Mesenchymal stem cell (in vitro differentiated cells and primary cell): ENCODE measurements at places on chromosomes 5 and 9.
A peak's percentile ranks its signal among the peaks of the same experiment; 100 is the strongest.

DNA sequence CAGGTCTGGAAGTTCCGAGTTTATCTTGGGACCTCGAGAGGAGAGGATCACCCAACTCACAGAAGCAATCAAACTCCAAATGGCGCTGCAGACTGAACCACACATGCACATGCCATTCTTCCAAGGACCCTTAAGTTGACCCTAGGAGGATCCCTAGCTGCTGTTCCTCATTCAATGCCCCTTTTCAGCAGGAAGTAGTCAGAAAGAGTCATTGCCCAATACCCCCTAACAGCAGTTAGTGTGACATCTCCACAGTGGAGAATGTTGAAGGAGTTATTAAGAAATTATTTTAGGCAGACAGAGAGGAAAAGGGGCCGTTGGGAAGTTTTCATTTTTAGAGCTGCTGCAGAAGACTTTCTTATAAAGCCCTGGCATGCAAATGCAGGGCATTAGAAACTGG, 229.9 kb upstream of the DAB2 start:
- H3K36me3 ChIP-seq, result no peaks in the 10 kb centered on the region
- DNase-seq, result no peak
- H3K27ac ChIP-seq, result no peak overlapping the region
- H3K27me3 ChIP-seq, result no peaks in the 10 kb centered on the region
- no peak overlapping the region for H3K4me3 ChIP-seq
- no peaks in the 10 kb centered on the region for H3K4me1 ChIP-seq

GRCh38 chr5:54275361-54275760, 35.0 kb downstream of the ARL15 start:
- H3K4me1 ChIP-seq, result peaks cover 12% of the 10 kb centered on the region
- H3K4me3 ChIP-seq, result no peak overlapping the region
- DNase-seq, result no peak
- H3K36me3 ChIP-seq, result no peaks in the 10 kb centered on the region

DNA sequence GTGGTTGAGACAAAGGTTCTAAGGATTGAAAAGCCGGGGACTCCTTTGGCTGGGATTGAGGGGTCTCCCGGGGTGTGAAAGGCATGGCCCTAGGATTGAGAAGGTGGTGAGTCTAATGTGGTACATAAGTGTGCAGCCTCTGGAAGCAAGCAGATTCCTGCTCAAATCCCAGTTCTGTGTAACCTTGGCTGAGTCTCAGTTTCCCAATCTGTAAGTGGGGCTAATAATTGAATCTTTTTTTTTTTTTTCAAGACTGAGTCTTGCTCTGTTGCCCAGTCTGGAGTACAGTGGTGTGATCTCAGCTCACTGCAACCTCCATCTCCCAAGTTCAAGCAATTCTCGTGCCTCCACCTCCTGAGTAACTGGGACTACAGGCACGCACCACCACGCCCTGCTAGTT, 5.9 kb downstream of the SH2D3C start:
- peaks cover 18% of the 10 kb centered on the region for H3K4me1 ChIP-seq
- no peak overlapping the region for H3K27ac ChIP-seq
- no peak for DNase-seq
- H3K36me3 ChIP-seq, result no peaks in the 10 kb centered on the region
- peaks cover 43% of the 10 kb centered on the region for H3K27me3 ChIP-seq
- no peak overlapping the region for H3K4me3 ChIP-seq

DNA sequence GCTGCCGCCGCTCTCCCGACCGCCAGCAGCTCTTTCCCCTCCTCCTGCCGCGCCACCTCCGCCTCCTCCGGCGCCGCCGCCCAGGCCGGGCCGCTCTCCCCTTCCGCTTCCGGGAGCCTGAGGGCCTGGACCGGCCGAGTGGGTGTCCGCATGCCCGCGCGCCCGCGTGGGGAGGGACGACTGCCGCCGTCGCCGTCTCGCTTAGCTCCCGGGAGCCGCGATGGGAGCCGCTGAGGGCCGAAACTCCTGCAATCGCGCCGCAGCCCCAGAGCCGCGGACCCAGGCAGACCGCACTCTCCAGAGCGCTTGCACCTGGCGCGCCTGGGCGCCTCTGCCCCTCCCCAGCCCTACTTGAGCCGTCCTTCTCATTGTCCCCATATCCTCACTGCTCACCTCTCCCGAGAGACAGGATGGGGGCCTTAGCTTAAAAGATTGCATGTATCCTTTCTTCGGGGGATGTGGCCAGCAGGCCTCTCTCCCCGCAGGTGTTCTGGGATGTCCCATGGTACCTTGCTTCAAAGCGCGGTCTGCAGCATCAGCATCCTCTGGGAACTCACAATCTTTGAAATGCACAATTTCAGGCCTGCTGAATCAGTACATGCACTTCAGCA, at the start of gene ZDHHC21:
Gene ZDHHC21 (minus strand): TSS at position 182 of the 611 bp plus-strand sequence. CDS start 19,092 bp downstream, outside the sequence.
- peaks cover 16% of the 10 kb centered on the region for H3K27me3 ChIP-seq
- DNase-seq, result peak; percentile 44
- H3K4me3 ChIP-seq, result peak within 1 kb of the TSS; percentile 94
- H3K36me3 ChIP-seq, result peaks cover 15% of the 10 kb centered on the region
- H3K4me1 ChIP-seq, result peaks cover 3% of the 10 kb centered on the region

GRCh38 chr5:139765409-139766217, 30.0 kb upstream of the PSD2 start:
- peaks cover 49% of the 10 kb centered on the region for H3K4me1 ChIP-seq
- H3K27me3 ChIP-seq, result peaks cover 25% of the 10 kb centered on the region
- peak overlapping the region; percentile 81 for H3K4me3 ChIP-seq
- no peaks in the 10 kb centered on the region for H3K36me3 ChIP-seq
- peak; percentile 80 for DNase-seq

DNA sequence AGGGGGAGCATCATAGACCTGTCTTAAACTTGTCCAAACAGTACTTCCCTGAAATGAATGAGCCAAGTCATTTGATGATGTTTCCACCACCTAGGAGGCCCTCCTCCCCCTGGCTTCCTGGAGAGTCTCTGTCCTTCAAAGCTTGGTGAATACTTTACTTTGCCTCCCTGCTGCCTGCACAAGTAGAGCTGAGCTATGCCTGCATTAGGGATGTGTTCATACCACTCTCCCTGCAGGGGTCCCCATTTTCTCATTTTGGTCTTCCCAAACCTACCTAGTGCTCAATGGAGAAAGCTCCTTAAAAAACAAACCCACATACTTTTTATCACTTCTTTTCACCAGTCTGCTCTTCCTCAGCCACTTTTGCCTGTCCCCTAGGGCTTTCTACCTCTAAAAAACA, 7.7 kb downstream of the CCNI2 start:
- no peak overlapping the region for H3K4me3 ChIP-seq
- H3K4me1 ChIP-seq, result peaks cover 7% of the 10 kb centered on the region
- DNase-seq, result peak; percentile 37
- H3K27ac ChIP-seq, result no peak overlapping the region

DNA sequence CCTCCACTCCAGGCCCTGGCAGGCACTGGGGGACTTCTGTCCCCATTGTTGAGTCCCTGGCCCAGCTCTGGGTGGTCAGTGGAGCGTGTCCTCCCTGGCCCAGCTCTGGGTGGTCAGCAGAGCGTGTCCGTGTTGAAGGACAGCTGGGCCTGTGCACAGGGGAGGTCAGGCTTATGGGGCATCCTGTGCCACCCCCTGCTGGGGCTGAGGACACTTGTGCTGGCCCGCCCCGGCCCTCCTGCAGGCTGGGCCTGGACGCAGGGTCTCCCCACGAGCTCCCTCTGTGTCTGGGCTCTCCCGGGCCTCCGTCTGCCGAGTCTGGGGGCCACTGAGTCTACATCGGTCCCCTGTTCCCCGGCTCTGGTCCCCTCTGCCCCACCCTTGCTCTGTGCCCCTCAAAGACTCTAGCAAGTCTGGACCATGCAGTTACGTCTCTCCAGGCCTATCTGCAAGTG, 11.5 kb upstream of the CLIC3 start:
- H3K4me1 ChIP-seq, result peaks cover 25% of the 10 kb centered on the region
- H3K27ac ChIP-seq, result no peak overlapping the region
- no peak overlapping the region for H3K4me3 ChIP-seq
- H3K27me3 ChIP-seq, result no peaks in the 10 kb centered on the region
- DNase-seq, result no peak

GRCh38 chr9:76817489-76817888, 53.3 kb downstream of the PCA3 start:
- H3K27ac ChIP-seq, result peak overlapping the region; percentile 10
- H3K4me1 ChIP-seq, result peaks cover 3% of the 10 kb centered on the region
- H3K36me3 ChIP-seq, result peaks cover 4% of the 10 kb centered on the region

DNA sequence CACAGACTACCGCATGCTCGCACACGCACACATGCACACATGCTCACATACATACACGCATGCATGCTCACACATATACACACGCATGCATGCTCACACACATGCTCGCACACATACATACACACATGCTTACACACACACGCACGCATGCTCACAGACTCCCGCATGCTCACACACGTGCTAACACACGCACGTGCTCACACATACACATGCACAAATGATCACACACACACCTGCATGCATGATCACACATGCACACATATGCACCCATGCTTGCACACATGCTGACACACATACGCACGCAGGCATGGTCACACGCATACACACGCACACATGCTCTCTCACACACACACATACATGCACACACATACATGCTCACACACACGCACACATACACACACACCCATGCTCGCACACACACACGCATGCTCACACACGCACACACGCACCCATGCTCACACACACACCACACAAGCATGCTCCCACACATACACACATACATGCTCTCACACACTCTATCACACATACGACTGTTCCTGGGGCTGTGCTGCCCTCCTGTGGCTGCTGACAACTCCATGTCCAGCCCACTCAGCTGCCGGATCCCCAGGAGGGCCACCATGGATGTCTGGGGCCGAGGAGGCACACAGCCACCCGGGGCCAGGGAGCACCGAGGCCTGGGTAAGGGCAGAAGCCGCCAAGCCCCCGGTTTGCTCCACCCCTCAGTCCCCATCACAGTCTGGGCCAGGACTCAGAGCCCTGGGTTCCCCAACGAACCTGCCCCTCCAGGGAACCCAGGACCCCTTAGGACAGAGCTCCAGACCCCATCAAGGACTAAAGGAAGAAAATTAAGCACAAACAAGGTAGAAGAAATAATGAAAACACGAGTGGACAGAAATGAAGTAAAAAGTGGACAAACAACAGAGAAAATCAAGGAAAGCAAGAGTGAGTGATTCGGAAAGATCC, 31.4 kb upstream of the EGFL7 start:
- H3K27me3 ChIP-seq, result peaks cover 45% of the 10 kb centered on the region
- H3K27ac ChIP-seq, result no peak overlapping the region
- no peaks in the 10 kb centered on the region for H3K36me3 ChIP-seq
- peaks cover 9% of the 10 kb centered on the region for H3K4me1 ChIP-seq
- H3K4me3 ChIP-seq, result no peak overlapping the region

GRCh38 chr9:27176971-27177370, 67.9 kb downstream of the TEK start:
- no peaks in the 10 kb centered on the region for H3K4me1 ChIP-seq
- H3K36me3 ChIP-seq, result no peaks in the 10 kb centered on the region
- no peak overlapping the region for H3K27ac ChIP-seq
- H3K4me3 ChIP-seq, result no peak overlapping the region

- H3K27me3 ChIP-seq, result no peaks in the 10 kb centered on the region
- DNase-seq, result no peak
- no peak overlapping the region for H3K4me3 ChIP-seq
- H3K27ac ChIP-seq, result no peak overlapping the region
- H3K4me1 ChIP-seq, result no peaks in the 10 kb centered on the region
Measured at GRCh38 chr9:123725389-123725788, 204.5 kb downstream of the DENND1A start.

- DNase-seq, result no peak
- no peaks in the 10 kb centered on the region for H3K4me1 ChIP-seq
- no peak overlapping the region for H3K27ac ChIP-seq
- no peaks in the 10 kb centered on the region for H3K36me3 ChIP-seq
- H3K4me3 ChIP-seq, result no peak overlapping the region
Measured at GRCh38 chr9:34465468-34465867, 6.9 kb downstream of the DNAI1 start.

GRCh38 chr5:51651889-51652288, 268.6 kb downstream of the ISL1 start:
- H3K36me3 ChIP-seq, result no peaks in the 10 kb centered on the region
- peak; percentile 49 for DNase-seq
- H3K4me1 ChIP-seq, result no peaks in the 10 kb centered on the region
- no peak overlapping the region for H3K27ac ChIP-seq
- no peaks in the 10 kb centered on the region for H3K27me3 ChIP-seq

- no peak overlapping the region for H3K4me3 ChIP-seq
- no peak overlapping the region for H3K27ac ChIP-seq
- H3K4me1 ChIP-seq, result no peaks in the 10 kb centered on the region
- DNase-seq, result no peak
- H3K36me3 ChIP-seq, result no peaks in the 10 kb centered on the region
Measured at GRCh38 chr5:6565492-6565891, 67.4 kb downstream of the NSUN2 start.

GRCh38 chr9:27333241-27334052, 36.5 kb upstream of the EQTN start:
- no peaks in the 10 kb centered on the region for H3K36me3 ChIP-seq
- DNase-seq, result peak; percentile 78
- H3K4me1 ChIP-seq, result no peaks in the 10 kb centered on the region
- H3K4me3 ChIP-seq, result no peak overlapping the region

- no peak overlapping the region for H3K27ac ChIP-seq
- DNase-seq, result no peak
- H3K27me3 ChIP-seq, result no peaks in the 10 kb centered on the region
- no peaks in the 10 kb centered on the region for H3K4me1 ChIP-seq
- no peaks in the 10 kb centered on the region for H3K36me3 ChIP-seq
Measured at GRCh38 chr5:112388739-112389138, 30.3 kb downstream of the EPB41L4A start.

- no peak overlapping the region for H3K27ac ChIP-seq
- no peak for DNase-seq
- peaks cover 7% of the 10 kb centered on the region for H3K27me3 ChIP-seq
- H3K36me3 ChIP-seq, result no peaks in the 10 kb centered on the region
- H3K4me1 ChIP-seq, result peaks cover 10% of the 10 kb centered on the region
Measured at GRCh38 chr9:37407468-37407867, 15.0 kb upstream of the GRHPR start.

DNA sequence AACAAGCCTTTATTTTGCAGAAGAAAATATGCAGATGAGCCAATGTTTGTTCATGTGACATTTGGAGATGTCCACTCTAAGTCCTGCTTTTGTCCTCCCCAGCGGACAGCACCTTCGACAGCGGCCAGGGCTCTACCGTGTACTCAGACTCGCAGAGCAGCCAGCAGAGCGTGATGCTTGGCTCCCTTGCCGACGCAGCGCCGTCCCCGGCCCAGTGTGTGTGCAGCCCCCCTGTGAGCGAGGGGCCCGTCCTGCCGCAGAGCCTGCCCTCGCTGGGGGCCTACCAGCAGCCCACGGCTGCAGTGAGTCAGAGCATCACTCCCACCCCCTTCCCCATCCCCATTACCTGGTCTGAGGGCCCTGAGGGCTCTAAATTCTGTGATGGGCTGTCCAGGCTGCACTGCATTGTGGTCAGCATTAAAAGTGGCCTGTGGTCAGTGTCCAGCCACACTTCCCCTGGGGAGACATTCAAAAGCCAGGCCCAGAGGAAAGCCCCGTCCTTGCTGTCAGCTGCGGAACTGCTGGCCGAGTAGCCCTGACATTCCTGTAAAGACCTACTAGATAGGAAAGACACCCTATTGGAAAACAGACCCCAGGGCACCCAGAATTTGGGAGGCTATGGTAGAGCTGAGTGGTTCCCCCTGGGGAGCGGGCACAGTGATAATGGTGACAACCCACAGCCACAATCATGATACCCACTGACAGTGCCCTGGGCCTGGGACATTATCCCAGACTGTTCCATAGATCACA, 69.0 kb downstream of the WNK2 start:
- no peaks in the 10 kb centered on the region for H3K36me3 ChIP-seq
- no peak overlapping the region for H3K4me3 ChIP-seq
- no peak for DNase-seq
- no peak overlapping the region for H3K27ac ChIP-seq

- no peak overlapping the region for H3K4me3 ChIP-seq
- H3K36me3 ChIP-seq, result no peaks in the 10 kb centered on the region
- H3K4me1 ChIP-seq, result peaks cover 23% of the 10 kb centered on the region
Measured at GRCh38 chr5:73213566-73213998, 40.6 kb downstream of the TMEM174 start.
